ENCODE measurements at places on chromosomes 7 and 10.

DNA sequence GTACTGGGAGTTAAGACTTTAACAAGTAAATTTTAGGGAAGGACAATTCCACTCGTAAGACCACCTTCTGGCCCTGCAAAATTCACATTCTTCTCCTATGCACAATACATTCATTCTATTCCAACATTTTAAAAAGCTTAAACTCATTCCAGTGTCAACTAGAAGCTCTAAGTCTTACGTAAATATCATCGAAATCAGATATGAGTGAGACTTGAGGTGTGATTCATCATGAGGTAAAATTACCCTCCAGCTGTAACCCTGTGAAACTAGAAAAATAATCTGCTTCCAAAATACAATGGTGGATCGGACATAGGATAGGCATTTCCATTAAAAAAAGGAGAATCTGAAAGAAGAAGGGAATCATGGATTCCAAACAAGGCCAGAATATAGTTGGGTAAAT, 370.3 kb downstream of the CDC14C start:
- no peak for DNase-seq

- DNase-seq, result no peak
Measured at GRCh38 chr10:71079761-71080380, 132.5 kb upstream of the UNC5B start.

- no peak for DNase-seq
Measured at GRCh38 chr7:87004956-87005355, 54.5 kb downstream of the ELAPOR2 start.

- DNase-seq, result no peak
Measured at GRCh38 chr7:103879411-103879810, 110.0 kb downstream of the RELN start.

Measured in M059J (cell line).